AML-193 (cell line): ENCODE measurements at places on chromosomes 11 and 22.
A peak's percentile ranks its signal among the peaks of the same experiment; 100 is the strongest.

DNA sequence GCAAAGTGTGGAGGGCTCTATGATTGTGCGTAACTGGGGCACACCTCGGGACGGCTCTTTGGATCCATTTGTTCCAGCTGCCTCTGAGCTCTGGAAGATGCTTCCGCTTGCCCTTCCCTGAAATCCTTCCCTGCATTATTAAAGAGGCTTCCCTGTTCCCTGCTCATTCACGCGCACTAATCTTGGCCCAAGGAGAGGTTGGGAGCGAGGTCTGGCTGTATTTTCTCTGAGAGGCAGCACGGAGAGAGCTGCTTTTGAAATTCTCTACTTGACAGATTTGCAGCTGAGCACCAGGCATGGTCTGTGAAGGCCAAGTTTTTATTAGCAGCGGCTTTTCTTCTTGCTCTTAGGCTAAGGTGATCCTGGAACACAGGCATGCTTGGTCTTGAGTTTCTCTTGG is 94.8 kb upstream of the NTM start:
- DNase-seq = no peak

GRCh38 chr22:39939830-39940229 is 20.4 kb upstream of the TMA7B start:
- DNase-seq = no peak

- DNase-seq = no peak
Observed at GRCh38 chr22:38296372-38296771, 20.9 kb downstream of the CSNK1E start.

- no peak for DNase-seq
Observed at GRCh38 chr11:115871161-115871760, 367.0 kb upstream of the CADM1 start.

GRCh38 chr11:83073884-83074283 is 2.2 kb upstream of the RAB30 start:
- DNase-seq = no peak

GRCh38 chr11:17598700-17599459 is 51.8 kb downstream of the OTOG start:
- DNase-seq = peak; percentile 4

GRCh38 chr11:93775289-93775688 is 8.8 kb upstream of the MED17 start:
- no peak for DNase-seq

DNA sequence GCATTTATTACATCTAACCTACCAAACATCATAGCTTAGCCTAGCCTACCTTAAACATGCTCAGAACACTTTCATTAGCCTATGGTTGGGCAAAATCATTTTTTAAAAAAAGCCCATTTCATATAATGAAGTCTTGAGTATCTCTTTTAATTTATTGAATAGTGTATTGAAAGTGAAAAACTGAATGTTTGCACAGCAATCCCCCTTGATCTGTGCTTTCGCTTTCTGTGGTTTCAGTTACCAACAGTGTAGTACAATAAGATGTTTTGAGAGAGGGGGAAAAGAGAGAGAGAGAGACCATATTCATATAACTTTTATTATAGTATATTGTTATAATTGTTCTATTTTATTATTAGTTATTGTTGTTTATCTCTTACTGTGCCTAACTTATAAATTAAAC is 8.4 kb upstream of the MAP6 start:
- no peak for DNase-seq

- no peak for DNase-seq
Observed at GRCh38 chr11:93903989-93904388, 53.6 kb upstream of the VSTM5 start.

DNA sequence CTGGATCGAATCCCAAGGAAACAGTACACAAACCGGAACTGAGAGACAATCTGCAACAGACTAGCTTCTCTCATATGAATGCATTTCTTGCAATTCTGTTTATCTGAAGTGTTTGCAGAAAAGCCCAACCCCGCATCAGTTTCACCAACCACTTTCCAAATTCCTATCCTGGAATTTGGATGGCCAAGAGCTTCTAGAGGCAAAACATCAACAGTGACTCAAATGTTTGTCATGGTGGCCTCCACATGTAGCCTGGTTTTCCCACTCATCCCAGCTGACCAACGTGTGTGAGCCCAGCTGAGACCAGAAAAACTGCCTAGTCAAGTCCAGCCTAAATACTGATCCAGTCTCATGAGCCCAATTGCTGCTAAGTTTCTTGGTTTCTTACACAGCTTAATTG is 8.3 kb upstream of the MIEF1 start:
- no peak for DNase-seq

GRCh38 chr11:77468527-77468926 is 5.4 kb downstream of the PAK1 start:
- DNase-seq = no peak

DNA sequence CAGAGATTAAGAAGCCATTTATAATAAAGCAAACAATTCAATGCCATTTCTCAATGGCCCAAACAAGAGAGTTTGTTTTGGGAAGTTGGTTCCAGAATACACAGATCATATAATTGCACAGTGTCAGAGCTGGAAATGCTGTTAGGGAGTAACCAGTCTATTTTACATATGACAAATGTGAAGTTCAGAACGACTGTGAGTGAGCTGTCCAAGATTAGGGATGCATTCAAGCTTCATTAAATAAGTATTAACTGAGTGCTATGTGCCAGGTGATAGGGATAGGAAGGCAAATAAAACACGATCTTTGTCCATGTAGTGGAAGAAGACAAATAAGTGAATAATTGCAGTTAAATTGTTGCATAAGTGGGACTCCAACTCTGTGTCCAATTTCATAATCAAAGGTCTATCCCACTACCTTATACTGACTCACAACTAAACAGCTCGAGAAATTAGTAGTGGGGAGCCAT is 33.1 kb upstream of the PICALM start:
- no peak for DNase-seq

- no peak for DNase-seq
Observed at GRCh38 chr11:116911976-116912734, 74.7 kb upstream of the APOA1 start.

GRCh38 chr11:106998116-106998915 is 20.0 kb downstream of the GUCY1A2 start:
- DNase-seq = no peak

DNA sequence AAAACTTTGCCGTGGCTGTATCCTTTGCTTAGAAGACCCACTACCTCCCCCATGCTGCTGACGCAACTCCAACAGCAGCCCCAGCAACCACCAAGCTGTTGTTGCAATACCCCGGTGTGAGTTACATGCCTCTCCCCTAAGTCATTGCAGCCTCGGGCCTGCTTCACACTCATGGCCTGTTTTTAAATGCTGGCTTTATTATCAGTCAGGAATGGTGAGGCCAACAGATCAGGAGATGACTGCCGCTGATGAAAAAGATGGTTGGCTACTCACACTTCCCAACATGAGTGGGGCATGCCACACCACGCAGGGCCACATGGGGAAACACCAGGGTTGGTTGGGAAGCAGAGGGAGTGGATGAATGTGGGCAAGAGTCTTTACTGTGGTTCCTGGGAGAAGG is 171.5 kb upstream of the SYT13 start:
- peak; percentile 47 for DNase-seq

GRCh38 chr11:12845163-12845562 is 164.0 kb upstream of the RASSF10 start:
- DNase-seq = no peak

- DNase-seq = no peak
Observed at GRCh38 chr22:19559324-19559811, 35.2 kb upstream of the CLDN5 start.

DNA sequence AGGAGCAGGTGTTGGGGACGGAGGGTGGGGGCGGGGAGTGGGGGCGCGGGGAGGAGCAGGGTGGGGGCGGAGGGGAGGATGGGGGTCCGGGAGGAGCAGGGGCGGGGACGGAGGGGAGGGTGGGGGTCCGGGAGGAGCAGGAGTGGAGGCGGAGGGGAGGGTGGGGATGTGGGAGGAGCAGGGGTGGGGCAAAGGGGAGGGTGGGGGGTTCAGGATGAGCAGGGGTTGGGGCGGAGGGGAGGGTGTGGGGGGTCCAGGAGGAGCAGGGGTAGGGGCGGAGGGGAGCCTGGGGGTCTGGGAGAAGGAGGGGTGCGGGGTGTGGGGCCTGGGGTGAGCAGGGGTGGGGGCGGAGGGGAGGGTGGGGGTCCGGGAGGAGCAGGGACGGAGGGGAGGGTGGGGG is 17.1 kb downstream of the CRELD2 start:
- DNase-seq = no peak

GRCh38 chr11:108891143-108891542 is 226.3 kb downstream of the DDX10 start:
- no peak for DNase-seq

- DNase-seq = no peak
Observed at GRCh38 chr11:1829039-1829820, 5.6 kb upstream of the SYT8 start.

DNA sequence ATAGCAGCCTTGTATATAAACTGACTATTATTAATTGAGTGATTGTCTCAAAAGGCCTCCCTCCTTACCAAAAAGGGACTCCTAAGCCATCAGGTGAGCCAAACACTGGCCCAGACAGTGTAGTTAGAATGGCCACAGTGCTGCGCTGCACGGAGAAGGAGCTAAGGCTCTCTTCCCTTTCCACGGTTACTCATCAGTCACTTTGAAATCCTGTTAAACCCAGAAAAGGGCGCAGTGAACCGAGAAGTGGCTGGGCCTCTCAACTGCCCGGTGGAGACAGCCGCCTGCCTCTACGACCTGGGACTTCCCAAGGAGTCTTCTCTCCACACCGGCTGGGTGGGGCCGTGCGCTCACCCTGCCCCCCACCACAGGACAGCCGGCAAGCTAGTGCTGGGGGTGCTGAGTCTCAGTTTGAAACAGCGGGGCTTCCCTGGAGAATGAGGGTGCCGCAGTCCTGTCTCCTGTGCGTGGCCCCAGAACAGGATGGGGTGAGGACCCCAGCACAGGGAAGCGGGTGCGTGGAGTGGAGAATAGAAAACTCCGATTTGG is 1.3 kb downstream of the MYH9 start:
- DNase-seq = no peak

- no peak for DNase-seq
Observed at GRCh38 chr11:69460540-69461257, 20.8 kb upstream of the LINC01488 start.

DNA sequence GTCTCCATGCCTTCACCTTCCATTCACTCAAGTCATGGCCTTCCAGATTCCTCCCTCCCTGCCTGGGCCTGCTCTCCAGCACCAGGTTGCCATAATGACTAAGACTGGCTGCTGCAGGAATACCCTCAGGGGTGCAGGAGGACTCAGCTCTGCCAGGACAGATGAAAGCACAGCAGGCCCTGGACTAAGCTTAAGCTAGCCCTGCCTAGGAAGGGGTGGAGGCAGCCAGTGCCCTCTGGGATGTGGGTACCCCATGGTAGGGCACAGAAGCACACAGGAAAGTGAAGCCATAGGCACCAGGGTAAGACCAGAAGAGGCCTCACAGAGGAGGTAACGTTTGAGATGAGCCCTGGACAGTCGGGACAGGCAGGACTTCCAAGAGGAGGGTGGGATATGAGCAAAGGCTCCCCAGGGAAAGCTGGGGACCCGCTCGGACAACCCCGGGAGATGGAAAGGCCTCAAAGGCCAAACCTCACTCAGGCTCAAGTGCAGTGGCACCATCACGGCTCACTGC is 3.0 kb upstream of the RIN1 start:
- no peak for DNase-seq

DNA sequence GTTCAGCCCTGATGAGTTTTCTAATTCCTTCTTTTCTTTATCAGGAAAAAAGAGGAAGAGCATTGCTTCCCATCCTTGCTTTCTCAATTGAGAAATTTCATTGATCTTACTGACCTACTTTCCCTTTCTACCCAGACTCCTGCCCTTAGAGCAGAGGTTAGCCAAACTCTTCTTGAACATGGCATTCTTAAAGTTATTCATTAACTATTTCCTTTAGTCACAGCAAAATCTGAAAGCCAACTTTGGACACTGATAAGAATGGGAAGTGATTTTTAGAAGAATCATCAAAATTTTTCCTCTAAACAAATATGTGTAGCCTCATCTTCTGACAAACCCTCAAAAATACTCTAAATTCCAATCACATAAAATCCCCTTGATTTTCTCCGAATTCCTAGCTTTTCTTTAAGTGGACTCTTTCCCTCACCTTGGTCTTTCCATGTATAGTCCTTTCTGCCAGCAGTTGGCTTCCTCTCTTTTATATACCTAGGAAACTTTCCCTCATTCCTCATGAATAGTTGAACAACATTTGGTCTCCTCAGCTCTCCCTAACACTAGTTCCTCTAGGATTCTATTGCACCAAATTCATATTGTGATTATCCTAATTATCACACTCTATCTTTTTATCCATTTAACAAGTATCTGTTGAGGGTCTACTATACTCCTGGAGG is 566.7 kb upstream of the CCDC90B start:
- no peak for DNase-seq

DNA sequence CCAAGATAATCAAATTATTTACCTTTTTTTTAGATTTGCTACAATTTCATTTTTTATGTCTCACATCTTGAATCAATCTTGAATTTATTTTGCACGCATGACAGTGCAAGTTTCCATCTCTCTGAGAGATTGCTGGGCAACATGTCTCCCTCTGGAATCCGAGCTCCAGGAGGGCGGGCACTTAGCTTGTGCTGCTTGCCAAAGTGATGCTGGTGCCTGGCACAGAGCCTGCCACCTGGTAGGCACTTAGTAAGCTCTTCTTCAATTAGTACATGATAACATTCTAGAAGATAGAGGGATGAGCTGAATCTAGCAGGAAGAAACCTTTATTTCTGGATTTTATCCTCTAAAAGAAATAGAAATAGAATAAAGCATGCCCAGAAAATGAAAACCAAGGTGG is 27.5 kb upstream of the OR9I1 start:
- DNase-seq = no peak

- DNase-seq = no peak
Observed at GRCh38 chr22:42074132-42074811, at the start of gene PHETA2. Gene PHETA2, plus strand, starts transcription at chr22:42074248. Its CDS starts 3,046 bp downstream, at chr22:42077294.
